ENCODE measurements at places on chromosomes 2 and 18.

DNA sequence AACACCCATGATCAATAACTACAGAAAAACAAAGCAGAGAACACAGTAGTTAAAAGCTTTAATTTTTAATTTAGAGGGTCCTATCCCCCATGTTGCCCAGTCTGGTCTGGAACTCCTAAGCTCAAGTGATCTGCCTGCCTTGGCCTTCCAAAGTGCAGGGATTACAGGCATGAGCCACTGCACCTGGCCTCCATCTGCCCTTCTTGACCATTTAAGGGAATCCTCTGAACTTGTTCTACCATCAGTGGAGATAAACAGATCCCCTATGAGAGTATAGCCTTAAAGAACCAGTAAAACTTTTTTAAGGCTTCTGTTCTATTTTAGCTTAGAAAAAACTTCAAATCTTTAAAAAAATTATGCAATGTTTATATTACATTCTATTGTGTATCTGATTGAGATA lies 13.5 kb upstream of the ATP5MC3 start:
- DNase-seq = no peak

- no peak for DNase-seq
These were observed 265.4 kb downstream of the TRIB2 start for GRCh38 chr2:12982149-12982584.

DNA sequence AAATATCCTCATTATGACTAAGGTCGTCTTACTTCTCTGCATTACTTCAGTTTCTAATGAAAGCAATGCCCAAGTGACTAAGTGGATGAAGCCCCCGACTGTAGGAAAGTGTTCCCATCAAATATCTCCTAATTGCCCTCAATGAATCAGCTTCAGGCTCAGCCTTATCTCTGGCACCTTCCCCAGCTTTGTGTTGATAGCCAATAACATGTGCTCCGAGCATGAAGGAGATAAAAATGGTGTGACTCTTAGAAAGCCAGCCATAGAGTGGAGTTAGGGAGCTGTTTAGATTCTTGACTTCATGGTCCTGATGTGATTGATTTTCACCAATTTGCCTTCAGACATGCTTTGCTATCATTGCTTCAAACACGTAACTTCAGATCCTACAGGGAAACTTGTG lies 339.2 kb upstream of the NRP2 start:
- no peak for DNase-seq

DNA sequence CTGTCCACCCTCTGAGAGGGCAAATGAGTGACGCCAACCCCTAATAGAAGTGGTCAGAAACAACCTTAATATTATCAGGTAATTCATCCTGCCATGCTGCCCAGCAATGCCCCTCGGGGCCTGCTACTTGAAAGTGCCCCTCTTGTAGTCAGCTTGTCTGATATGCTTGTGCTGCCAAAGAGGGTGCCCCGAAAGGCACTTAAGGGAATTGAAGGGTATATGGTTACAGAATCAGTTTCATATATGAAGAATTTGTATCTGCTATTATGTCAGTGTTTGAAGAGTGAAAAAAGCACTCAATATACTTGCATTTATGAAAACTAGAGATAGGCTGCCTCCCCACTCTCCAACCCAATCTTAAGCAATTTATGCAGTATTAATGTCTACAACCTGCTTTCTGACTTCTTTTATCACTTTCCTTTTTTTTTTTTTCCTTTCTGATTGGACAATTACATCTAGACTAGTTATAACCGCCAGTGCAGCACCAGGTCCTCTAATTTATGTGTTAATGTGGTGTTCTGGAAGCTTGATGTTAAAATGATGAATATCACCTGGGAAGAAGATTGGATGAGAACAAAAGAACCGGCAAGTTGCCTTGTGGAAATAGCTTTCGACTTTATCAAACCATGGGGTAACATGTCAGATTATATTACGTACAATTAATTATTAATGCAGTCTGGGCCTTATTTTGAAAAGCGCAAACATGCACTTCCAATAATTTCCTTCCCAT lies 646.9 kb upstream of the ACVR2A start:
- no peak for DNase-seq

- no peak for DNase-seq
These were observed 28.5 kb downstream of the PLEKHM3 start for GRCh38 chr2:207996848-207997247.

DNA sequence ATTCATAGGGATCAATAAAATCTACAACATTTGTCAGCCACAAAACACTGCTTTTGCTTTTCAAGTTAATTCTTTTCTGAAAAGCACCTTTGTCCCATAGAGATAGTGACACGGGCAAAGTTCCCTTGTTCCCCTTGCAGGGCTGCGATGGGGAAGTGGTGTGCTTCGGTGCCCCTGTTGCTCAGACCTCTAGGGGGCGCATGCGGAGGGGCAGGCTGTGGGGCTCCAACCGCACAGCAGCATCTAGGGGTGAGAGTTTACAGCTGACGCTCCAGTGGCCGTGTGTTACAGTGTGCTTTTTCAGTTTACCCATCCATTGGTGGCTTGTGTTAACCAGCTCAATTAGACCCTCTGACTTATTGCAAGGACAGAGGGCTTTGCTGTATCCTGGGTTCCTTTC lies 1432.2 kb upstream of the ACVR2A start:
- DNase-seq = no peak

DNA sequence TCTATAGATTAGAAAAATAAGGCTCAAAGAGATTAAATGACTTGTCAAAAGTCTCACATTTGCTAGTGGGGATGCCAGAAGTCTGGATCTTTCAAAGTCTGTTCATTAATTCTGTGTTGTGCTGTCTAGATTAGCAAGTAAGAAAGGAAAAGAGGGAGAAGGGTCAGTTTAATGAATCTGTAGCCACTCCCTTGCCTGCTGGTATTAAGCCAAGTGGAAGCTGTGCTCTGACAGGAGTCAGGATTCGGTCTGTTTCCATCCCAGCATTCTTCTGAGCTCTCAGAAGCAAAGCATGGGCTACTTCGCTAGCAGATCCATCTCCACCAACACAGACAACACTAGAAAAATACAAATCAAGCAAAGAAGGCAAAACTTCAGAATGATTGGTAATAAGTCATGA lies 98.5 kb downstream of the CERKL start:
- DNase-seq = no peak

DNA sequence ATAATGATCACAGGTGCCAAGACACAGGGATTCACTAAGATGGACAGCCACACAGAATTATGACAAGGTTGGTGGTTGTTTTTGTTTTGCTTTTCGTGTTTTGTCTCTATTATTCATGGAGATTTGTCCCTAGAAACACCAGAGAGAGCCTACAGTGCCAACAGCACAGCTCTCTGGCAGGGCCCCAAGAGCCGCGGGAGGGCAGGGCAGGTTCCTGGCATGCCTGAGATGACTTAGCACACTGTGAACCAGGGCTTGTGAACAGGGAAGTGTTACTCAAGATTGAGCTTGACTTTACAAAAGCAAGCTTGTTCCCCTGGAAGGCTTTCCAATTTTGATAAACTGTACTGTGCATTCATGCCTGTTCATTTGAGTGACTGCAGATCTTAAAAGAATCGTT lies 437.4 kb upstream of the SALL3 start:
- no peak for DNase-seq

DNA sequence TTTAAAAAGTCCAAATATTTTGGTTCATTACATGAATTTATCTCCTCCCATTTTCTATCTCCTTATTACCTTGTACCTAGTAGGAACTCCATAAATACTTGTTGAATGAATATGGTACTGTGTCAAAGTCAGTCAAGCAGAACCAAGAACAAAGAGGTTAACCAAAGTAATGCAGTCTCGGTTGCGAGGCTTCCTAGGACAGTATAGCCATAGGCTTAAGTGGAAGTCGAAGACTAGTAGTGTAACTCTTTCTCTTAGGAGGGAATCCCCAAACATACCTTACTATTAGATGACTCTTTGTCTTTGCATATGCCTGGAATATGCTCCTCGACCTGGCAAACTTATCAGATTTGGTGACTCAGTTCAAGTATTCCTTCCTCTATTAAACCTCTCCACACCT lies 4.8 kb downstream of the LIPT1 start:
- DNase-seq = no peak

- DNase-seq = no peak
These were observed 182.2 kb upstream of the ZFP36L2 start for GRCh38 chr2:43408407-43409160.

DNA sequence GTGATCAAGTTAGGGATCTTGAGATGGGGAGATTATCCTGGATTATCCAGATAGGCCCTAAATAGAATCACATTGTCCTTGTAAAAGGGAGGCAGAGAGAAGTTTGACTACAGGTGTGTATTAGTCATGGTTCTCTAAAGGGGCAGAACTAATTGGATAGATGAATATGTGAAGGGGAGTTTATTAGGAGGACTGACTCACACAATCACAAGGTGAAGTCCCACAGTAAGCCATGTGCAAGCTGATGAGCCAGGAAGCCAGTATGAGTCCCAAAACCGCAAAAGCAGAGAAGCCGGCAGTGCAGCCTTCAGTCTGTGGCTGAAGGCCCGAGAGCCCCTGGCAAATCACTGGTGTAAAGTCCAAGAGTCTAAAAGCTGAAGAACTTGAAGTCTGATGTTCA lies 275.8 kb downstream of the KCNS3 start:
- no peak for DNase-seq

DNA sequence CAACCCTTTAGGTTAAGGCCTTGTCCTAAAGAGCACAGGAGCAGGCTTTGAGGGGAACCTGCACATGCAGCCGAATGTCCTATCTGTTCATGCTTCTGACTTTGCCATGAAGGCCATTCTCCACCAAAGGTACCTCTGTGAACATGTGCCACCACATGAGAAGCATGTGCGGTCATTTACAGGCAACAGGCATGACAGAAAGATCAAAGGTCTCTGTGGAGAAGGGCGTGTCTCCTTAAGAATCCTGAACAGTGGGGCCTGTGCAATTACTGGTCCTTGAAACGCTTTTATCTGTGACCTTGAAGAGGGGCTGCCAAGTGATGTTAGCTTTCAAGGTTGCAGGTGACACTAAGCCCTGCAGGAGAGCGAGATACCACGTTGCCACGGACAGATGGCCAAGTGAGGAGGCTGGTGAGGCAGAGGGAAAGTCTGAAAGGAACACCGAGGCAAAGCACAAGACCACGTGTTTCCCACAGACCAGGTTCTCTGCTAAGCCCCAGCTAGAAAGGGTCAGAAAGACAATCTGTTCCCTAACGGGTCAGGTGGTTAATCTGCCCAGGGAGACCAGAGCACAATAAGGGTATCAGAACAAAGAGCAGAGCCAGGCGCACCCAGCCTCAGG lies 19.5 kb upstream of the POMC start:
- no peak for DNase-seq

- no peak for DNase-seq
These were observed 107.1 kb downstream of the CSRNP3 start for GRCh38 chr2:165576409-165577154.

DNA sequence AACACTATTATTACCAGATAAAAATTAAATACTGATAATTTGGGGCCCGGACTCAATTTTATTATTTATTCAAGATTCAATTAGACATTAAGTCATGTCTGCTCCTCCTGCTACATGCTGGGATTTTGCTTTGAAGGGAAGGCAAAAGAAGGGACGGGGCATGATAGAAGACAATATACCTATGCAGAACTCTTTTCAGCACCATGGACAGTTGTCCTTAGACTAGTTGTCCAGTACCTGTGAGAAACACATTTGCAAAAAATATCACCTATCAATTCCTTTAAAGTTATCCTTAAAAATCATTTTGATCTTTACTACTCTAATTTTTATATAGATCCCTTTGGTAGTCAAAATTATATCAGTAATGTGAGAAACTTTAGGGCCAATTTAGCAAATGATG lies 100.2 kb upstream of the SULT1C3 start:
- DNase-seq = no peak

DNA sequence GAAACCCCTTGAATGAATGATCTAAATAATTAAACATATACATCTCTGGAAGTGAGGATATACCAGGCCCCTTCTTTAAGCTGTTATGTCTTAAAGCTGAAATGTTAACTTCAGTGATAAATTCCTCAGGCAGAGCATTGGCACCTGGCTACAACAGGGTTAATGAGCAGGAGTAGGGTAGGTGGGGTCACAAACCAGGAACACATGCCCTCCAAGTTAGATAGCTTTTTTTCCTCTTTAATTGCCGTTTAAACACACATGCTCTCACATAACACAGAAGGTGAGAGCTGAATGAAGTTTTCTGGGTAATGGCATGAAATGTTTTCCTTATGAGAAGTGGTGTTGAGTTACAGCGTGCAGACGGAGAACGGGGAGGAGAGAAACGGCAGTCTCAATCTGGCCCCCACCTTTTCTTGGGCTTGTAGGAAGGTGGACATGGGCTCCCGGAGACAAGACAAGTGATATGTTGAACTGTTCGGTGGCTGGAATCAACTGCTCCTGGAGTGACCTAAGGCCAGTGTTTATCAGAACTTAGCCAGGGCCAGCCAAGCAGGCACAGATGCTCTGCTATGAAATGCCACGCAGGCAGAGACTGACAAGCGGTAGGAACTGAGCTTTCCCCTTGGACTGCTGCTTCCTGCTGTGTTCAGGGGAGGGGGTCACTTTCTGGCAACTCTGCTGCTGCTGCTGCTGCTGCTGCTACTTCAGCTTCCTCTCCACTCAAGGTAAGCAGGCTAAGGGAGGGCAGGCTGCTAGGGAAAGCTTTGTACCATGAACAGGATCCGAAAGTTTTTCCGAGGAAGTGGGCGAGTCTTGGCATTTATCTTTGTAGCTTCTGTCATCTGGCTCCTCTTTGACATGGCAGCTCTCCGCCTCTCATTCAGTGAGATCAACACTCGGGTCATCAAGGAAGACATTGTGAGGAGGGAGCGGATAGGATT lies at the start of gene GALNT5:
Gene GALNT5, plus strand, starts transcription at position 394 of the 941 bp plus-strand sequence. Its CDS starts 378 bp downstream, at position 772.
- DNase-seq = no peak

- DNase-seq = no peak
These were observed 95.3 kb upstream of the TEX51 start for GRCh38 chr2:126803434-126803775.
